Right cardiac atrium (tissue), 5 donors: ENCODE measurements at places on chromosomes 5 and 9.

DNA sequence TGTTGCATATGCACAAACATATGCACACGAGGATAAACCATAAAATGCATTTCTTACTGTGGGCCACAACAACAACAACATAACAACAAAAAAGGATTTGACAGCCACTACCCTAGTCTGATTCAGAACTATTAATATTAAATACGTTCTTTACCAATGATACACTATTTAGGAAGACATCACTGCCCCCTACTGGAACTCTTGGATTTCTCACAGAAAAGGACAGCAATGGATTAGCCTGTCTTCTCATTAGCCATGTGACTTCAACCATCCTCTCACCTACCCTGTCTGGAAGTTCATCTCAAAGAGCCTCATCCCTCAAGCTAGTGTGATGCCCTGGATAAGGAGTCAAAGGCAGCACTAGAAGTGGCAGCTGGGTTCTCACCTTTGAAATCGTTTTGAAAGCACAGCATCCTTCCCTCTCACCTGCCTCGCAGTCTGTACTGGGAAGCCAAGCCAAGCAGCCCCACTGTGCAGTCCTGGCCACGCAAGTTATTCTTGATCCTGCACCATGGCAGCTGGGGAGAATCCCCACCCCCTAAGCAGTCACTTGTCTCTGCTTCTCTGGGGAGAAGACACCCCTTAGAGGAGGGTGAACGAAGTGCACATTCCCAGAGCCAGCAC is 64.6 kb downstream of the SH3TC2 start:
- DNase-seq: no peak

DNA sequence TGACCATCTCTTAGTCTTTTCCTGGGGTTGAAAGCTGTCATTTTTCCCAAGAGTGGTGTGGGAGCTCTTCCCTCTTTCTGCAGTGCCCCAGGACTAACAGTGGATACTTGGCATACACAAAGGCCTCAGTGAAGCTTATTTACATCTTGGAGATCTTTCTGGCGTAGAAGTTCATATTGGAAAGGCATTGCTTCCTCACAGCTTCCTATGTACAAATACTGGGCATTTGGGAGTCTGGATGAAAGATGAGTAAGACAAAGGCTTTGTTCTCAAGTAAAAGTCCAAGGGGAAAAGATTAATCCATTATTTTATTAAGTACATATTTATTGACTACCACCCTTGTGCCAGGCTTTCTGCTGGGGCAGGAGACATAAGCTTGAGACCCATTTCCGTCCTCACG is 22.0 kb downstream of the MAP3K1 start:
- no peak for DNase-seq

- DNase-seq: no peak
Observed at GRCh38 chr5:100421360-100421759, 113.8 kb upstream of the FAM174A start.

GRCh38 chr9:112029921-112030444 is 133.4 kb downstream of the UGCG start:
- DNase-seq: no peak

DNA sequence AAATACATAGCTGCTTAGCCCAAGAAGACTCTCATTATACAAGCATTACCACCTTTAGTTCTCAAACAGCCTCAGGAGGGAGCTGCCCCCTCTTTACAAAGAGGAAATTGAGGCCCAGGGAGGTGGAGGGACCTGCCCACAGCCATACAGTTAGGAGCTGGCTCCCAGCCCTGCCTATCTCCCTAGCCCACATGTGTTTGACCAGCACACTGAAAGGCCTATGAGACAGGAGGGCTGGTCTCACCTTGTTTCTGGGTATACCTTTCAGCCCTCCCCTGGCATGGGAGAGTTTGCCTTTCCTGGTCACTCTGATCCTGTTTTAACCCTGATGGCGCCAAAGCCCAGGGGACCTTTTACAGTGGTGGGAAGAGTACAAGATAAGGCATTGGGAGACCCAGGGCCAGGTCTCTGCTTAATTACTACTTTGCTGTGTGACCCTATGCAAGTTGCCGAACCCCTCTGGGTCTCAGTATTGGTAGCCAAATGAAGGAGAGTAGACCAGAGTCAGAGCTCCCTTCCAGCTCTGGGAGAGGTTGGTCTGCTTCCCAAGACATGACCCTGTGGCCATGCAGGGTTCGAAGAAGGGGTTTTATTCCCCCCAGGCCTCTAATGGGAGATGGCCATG is 60.9 kb upstream of the RPL26L1 start:
- DNase-seq: peak; percentile 37
